KBM-7 (cell line): ENCODE measurements at places on chromosomes 5 and 9.

- DNase-seq, result no peak
Observed at GRCh38 chr5:173010021-173010420, 26.4 kb downstream of the ATP6V0E1 start.

GRCh38 chr5:154520861-154521453, 42.9 kb upstream of the HAND1 start:
- peak; percentile 30 for DNase-seq

DNA sequence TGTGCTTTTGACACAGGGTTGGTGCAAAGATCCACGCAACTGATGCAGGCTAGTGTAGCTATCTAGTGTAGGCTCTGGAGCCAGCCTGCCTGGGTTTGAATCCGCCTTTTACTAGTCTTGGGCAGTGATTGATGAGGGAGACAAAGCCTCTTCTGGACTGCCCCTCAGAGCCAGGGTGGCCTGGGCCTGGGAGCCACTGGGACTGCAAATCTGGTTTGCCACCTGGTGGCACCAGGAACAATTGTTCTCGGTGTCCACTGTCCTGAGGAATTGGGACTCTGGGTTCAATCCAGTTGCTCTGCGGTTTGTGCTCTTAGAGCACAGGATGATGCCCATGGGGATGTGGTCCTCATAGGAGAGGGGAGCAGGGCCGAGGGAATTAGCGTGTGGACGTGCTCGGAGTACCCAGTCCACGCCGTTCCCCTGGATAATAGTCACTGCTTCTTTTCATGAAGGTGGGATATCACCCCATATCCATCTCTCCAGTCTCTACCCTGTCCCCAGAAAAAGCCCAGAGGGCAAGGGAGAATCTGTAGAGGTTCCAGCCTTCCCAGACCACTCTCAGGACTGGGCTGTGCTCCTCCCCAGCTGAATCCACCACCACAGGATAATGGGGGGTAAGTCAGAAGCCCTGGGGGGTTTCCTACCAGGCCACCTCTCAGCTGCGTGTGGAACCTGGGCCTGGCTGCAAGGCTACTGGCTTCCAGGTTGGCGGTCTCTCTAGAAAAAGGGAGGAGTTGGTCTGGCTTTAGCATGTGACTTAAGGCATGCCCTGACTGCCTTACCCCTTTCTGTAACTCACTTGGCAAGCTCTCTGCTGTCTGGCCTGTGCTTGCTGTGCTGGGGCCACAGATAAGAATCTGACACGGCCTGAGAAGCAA, 1.9 kb downstream of the B4GALT7 start:
- DNase-seq, result no peak

DNA sequence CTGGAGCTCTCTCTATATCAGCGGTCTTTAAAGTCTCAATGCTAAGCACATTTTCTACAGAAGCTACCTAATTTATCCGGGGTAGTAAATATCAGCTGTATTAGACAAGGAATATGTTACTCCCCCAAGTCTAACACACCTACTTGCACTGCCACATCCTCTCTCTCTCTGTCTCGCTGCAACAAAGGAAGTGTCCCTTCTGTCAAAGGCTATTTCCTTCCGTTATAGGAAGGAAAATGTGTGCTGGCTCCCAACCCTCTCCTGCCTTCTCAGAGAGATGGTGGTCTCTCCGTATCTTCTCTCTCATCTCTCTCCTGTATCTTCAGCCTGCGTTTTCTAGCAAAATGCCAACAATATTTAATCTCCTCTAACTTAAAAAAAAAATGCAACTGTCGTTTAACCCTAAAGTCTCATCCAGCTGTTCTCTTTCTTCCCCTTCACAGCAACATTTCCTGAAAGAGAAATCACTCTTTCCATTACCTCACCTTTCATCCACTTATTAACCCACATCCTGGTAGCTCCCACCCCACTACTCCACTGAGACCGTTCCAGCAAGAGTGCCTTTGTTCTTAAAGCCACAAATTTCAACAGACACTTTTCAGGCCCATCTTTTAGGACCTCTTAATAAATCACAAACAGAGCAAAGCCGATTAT, 2.3 kb downstream of the TTF1 start:
- peak; percentile 49 for DNase-seq

- no peak for DNase-seq
Observed at GRCh38 chr5:176162198-176162597, 76.0 kb upstream of the SIMC1 start.

GRCh38 chr5:133406977-133407632, 205.2 kb downstream of the FSTL4 start:
- no peak for DNase-seq

DNA sequence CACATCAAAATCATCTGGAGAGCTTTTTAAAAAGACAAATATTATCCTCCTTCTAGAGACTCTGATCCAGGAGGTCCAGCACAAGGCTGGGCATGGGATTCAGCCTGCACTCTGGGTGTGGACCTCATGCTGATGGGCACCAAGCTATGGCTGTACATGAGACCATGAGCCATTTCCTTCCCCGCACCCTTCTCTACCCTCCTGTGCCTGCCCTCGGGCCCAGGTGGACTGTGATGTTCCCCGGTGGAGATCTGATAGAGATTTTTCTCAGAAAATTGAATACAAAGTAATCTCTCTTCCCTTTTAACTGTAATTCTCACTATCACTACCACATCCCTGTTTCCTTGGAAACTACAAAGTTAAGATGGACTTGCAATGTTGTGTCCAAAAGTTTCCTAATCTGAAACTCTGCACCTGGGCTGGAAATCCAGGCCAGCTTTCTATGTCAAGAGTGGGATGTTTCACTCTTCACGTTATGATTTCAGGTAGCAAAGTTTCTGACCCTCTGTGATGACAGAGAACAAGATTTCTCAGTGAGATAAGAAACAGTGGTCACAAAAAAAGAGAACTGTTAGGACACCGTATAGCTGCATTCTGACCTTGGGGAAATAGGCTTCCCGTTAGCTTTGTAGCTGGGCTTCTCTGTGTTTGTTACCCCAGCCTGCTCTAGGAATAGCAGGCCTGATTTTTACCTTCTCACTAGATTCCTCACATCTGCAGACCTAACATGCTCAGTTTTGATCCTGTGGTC, 11.5 kb downstream of the SFXN1 start:
- peak; percentile 30 for DNase-seq

GRCh38 chr5:137657073-137657472, 78.8 kb downstream of the KLHL3 start:
- DNase-seq, result no peak
